Endothelial cell (in vitro differentiated cells): ENCODE measurements at places on chromosomes 13 and 19.

GRCh38 chr19:5694167-5694955, 4.3 kb downstream of the RPL36 start:
- no peak for DNase-seq

DNA sequence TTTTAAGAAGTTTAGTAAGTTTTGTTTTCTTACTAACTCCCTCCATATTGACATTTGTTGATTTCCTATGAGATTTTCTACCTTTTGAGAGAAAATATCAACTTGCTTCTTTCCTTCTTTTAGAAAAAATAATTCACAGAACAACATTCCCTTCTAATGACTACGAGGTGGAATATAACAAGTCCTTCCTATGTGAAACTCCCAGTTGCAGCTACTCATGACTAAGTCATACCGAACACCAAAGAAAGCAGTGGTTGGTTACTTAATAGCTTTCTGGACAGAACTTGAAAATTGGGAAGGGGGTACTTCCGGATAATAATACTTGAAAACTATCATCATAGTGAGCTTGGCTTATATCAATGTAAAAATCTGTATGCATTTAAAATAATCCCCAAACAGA, 144.8 kb downstream of the DACH1 start:
- DNase-seq: no peak

DNA sequence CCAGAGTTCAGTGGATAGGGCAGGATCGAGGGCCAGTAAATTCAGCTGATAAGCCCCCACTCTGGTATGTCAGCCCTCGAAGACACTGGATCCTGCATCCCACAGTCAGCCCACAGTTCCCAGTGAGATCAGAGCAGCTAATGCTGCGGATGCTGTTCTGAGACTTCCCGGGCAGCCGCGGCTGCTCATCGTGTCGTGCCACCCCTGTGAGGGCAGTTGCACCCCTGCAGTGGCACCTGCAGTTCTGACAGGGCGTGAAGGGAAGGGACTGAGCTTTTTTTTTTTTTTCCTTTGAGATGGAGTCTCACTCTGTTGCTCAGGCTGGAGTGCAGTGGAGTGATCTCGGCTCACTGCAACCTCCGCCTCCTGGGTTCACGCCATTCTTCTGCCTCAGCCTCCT, 7.5 kb upstream of the EPN1 start:
- DNase-seq: no peak

DNA sequence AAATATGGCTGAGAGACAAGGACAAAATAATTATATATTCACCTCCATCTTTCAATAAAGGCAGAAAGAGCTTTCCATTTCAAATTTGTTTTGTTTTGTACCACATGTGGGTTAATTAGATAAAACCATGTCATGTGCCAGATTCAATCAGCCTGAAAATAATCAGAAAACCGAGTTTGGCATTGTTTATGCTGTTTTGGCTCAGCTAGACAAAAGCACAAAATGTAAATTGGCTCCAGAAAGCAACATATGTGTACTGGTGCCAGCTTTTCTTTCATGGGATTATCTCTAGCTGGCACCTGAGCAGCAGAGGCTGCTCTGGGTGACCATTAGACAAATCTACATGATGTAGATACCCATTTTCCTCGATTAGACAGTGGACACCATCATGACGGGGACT, 9.2 kb upstream of the DNAJC15 start:
- DNase-seq: no peak

- no peak for DNase-seq
These were observed 51.2 kb upstream of the ABCC4 start for GRCh38 chr13:95352486-95352885.

GRCh38 chr13:84962141-84962750, 837.0 kb downstream of the SLITRK6 start:
- DNase-seq: no peak

DNA sequence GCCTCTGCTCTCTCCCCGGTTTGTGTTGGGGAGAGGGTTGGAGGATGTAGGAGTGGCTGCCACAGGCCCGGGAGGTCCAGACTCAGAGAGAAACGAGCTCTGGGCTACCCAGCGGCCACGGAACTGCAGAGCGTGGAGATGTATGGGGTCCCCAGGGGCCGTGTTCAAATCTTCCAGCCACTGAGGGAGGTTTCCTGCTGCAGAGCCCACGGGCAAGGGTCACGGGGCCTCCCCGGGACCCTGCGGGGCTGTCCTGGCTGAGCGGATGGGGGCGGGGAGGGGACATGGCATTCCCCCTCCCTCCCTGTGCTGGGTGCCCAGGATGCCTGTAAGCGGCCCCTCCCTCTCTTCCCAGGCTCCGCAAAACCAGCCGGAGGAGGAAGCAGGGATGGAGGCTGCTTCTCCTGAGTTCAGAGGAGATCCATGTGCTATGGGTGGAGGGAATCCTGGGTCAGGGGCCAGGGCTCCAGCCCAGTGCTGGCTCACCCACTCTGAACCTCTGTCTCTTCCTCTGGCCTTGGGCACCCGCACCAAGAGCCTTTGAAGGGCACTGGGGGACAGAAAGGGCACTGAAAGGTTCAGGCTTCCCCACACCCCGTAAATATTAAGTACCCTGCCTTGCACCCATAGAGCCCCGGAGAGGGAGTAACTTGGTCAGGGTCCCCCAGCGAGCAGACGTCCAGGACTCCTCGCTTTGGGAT, 22.6 kb downstream of the SMIM24 start:
- no peak for DNase-seq

GRCh38 chr19:53892981-53893325, 11.0 kb downstream of the PRKCG start:
- no peak for DNase-seq

DNA sequence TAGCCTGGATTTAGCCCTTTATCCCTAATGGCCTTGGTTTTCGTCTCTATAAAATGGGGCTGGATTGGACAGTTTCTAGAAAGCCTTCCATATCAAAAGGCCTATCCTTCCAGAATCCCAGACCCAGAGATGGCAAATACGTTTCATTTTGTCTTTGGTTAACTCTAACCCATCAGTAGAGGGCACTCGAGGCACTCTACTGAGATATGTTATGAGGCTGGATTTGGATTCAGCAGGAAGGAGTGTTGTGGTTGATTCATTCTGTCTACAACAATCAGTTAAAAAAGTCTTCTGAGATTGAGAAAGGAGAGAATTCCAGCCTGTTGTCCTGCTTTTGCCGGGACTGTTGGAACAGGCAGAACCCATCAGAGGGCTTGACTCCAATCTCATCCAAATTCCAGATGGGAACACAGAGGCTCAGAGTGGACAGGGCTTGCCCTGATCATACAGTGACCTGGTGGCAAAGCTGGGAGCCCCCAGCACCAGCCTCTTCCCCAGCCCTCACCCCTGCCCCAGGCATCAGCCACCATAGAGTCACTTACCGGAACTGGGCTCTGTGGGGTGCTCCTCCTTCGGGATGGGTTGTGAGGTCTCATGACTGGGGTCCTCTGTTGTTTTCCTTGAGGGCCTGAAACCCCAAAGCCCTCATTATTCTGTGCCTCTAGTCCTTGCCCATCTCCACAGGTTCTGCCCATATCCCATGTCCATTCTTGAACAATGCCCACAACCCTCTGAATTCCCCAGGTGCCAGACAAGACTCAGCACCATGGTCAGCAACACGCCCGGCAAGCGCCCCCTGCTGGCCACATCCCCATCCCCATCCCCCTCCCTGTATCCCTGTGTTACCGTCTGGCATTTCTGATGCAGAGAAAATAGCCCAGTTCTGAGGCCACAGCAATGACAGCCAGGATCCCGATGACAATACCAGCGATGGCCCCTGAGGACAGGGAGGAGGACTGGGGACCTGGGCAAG, 12.3 kb upstream of the ZNF180 start:
- peak; percentile 26 for DNase-seq

- DNase-seq: no peak
These were observed 219.9 kb downstream of the RFC3 start for GRCh38 chr13:34037636-34038540.

DNA sequence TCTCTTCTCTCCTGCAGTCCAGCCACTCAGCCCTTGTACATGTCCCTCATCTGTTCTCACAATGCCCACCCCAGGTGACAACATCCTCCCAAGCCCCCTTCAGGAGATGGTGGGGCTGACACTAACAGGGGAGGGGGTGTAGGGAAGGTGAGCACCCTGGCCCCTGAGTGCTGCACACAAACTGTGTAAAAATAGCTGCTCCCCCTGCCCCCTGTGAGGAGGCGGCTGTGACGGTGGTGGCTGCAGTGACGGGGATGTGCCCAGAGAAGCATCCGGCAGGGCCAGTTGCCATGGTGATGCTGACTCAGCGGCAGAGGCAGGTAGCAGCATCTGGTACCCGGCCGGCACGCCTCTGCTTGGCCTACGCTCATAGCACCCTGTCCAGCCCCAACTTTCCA, 13.0 kb upstream of the JUND start:
- DNase-seq: no peak

GRCh38 chr13:96904232-96904631, 90.0 kb downstream of the OXGR1 start:
- no peak for DNase-seq

GRCh38 chr13:76472916-76473315, 413.3 kb downstream of the KCTD12 start:
- DNase-seq: no peak

GRCh38 chr13:109465148-109465547, 321.2 kb downstream of the IRS2 start:
- no peak for DNase-seq

GRCh38 chr19:10295847-10296591, 6.3 kb downstream of the ICAM5 start:
- peak; percentile 44 for DNase-seq

GRCh38 chr13:45950386-45951000, 98.9 kb upstream of the SIAH3 start:
- DNase-seq: no peak

- DNase-seq: no peak
These were observed 75.9 kb upstream of the DOCK9 start for GRCh38 chr13:99053636-99054233.

DNA sequence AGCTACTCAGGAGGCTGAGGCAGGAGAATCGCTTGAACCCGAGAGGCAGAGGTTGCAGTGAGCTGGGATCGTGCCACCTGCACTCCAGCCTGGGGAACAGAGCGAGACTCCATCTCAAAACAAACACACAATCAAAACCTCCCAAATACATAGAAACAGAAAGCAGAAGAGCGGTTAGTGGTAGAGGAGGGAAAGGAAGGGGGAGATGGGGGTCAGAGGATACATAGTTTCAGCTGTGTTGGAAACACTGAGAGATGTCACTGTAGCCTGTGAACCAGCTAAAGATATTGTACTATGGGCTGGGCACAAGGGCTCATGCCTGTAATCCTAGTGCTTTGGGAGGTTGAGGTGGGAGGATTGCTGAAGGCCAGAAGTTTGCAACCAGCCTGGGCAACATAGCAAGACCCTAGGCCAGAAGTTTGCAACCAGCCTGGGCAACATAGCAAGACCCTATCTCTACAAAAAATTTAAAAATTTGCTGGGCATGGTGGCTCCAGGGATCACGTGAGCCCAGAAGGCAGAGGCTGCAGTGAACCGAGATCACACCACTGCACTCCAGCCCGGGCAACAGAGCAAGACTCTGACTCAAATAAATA, 49.9 kb downstream of the GNG7 start:
- no peak for DNase-seq

DNA sequence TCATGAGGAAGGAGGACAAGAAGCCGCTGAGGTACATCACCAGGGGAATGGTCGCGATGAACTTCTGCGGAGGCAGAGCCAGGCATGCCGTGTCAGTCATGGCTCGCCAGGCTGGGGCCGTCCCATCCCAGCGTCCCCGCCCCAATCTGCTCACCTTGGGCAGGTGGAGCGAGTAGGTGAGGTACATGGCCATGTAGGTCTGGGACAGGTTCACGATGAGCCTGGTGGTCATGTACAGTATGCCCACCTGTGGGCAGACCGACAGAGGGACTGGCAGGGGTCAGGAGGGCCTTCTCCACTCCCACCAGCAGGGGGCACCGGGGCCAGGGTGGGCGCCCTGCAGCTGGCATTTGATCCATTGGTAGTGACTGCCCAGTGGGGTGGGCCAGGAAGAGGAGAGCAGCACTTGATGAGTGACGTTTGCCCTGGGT, 8.3 kb downstream of the TEKTIP1 start:
- DNase-seq: no peak

- DNase-seq: peak; percentile 56
These were observed 8.0 kb downstream of the ATP4A start for GRCh38 chr19:35555301-35556005.

GRCh38 chr13:40087091-40088002, 431.9 kb downstream of the COG6 start:
- DNase-seq: no peak

GRCh38 chr13:23231241-23231640, 50.5 kb downstream of the SGCG start:
- no peak for DNase-seq

DNA sequence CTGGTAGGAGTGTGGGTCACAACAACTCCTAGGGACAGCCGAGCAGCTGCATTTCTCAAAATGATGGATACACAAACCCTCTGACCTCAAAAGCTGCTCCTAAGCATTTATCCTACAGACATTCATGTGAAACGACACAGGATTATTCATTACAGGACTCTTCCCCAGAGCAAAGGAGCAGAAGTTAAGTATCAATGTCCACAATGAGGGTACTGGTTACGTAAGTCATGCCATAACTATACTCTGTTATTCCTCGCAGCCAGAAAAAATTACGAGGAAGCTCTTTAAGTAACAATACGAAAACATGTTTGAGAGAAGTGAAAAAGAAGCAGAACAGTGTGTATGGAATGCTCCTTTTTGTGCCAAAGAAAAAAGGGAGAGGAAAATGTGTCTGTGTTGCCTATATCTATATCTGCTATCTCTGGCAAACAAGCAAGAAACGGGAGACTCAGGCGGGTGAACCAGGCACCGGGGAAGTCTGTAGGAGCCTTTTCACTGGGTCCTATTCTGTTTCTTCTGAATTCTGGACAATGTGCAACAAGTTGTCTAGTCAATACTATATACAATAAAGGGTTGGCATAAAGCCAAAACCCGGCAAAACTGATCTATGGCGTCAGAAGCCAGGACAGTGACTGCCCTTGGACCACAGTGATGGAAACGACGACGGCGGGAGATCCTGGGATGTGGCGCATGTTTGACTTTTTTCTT, 1.3 kb downstream of the ISOC2 start:
- DNase-seq: no peak

- DNase-seq: no peak
These were observed 215.1 kb downstream of the PCDH17 start for GRCh38 chr13:57846600-57847173.

DNA sequence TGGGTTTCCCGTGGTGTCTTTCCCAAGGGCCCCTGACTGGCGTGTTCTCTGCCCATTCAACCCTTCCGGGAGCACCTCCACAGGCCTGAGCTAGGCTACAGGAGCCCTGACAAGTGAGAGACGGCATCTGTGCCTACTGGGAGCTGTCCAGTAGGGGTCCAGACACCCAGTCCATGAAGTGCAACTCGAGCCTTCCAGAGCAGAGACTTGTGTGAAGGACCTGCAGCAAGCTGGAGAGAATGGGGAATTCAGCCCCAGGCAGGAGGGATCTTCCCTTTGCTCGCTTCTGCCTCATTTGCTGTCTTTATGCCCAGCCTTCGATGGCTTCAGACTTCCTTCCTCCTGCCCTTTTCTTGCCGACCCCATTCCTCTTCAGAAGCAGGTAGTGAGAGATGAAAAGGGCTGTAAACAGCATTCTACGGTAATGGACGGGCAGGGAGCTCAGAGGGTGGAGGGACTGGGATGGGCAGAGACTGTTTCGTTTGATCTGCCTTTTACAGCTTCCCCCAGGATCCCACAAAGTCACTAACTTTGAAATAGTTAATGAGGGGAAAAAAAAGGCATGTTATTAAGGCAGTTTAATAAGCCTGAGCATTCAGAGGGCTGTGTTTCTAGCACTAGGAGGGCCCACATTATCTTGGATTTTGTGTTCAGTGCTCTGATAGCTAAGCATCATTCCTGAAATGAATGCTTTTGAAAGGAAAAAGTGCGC, 327.6 kb downstream of the FGF9 start:
- no peak for DNase-seq

- no peak for DNase-seq
These were observed 16.5 kb downstream of the PRR36 start for GRCh38 chr19:7857727-7858108.
